ENCODE measurements at places on chromosomes 11 and 22. TPM values are rescaled to one million over a fixed set of nuclear protein-coding genes. Genes with fewer than 3 reads are reported as not detected.

Gene E2F8
- 26.9 TPM for total RNA-seq

Gene MRGPRX4
- total RNA-seq = not detected

Gene GRIK4
- total RNA-seq = not detected

Gene BIRC3
- 59.3 TPM for total RNA-seq

Gene ZP1
- total RNA-seq = 0.44 TPM

Gene CECR2
- 0.06 TPM for total RNA-seq

Gene SLC6A5
- not detected for total RNA-seq

Gene C11orf16
- total RNA-seq = not detected

Gene KCNJ4
- not detected for total RNA-seq

Gene ACTN3
- not detected for total RNA-seq

Gene BACE1
- 1.1 TPM for total RNA-seq

Gene FAM83F
- total RNA-seq = 0.20 TPM

Gene KRTAP5-11
- total RNA-seq = not detected

Gene PNPLA5
- total RNA-seq = not detected

Gene MCM5
- total RNA-seq = 221 TPM

Gene OR10D3
- total RNA-seq = not detected

Gene MEI1
- total RNA-seq = 52.1 TPM

Gene PANX2
- 0.11 TPM for total RNA-seq

Gene ZNF280B
- 2.4 TPM for total RNA-seq

Gene NCR3LG1
- total RNA-seq = 2.9 TPM

Gene LGR4
- 0.22 TPM for total RNA-seq

Gene OR5D16
- not detected for total RNA-seq

Gene AQP11
- total RNA-seq = 0.28 TPM

All from activated naive CD8-positive, alpha-beta T cell treated with anti-CD3 and anti-CD28 coated beads, Interleukin-2, amount 10 ng/mL, durations not matched to agents 7 days and 5 days (primary cell).